ENCODE measurements at places on chromosomes 5 and 9.

DNA sequence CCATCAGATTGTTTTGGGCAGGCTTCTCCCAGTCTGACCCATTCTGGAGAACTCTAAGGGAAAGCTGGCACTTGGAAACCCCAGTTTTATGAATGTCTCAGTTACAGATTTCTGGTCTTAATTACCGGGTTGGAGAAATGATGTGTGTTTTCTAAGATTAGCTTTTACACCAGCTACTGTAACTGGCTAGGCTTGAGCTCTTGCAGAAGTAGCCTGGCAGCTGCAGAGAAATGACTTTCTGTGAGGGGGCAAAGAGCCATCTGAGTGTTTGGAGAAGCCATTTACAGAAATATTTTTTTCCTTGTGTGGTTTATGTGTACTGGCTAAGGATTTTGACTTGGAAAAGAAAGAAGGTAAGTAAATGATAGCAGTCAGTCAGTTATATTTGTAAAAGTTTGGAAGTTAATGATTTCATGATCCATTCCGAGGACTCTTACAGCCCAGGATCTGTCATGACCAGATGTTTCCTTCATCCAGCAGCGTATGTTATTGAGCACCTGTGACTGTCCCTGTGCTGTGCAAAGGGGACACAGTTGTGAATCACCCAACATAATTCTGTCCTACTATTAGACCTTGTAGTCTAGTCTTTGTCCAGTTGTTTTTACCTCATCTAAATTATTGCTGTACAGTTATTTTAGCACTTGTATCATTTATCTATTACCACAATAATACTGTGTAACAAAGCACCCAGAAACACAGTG lies 53.7 kb upstream of the GDNF start:
- DNase-seq = no peak

- DNase-seq = no peak
Observed at GRCh38 chr9:110975969-110976368, 62.3 kb downstream of the LPAR1 start.

GRCh38 chr9:133758228-133758627 lies 20.1 kb upstream of the SARDH start:
- no peak for DNase-seq

- no peak for DNase-seq
Observed at GRCh38 chr9:82091100-82091499, 102.5 kb downstream of the SPATA31D1 start.

- no peak for DNase-seq
Observed at GRCh38 chr5:41275813-41276512, 62.6 kb upstream of the C6 start.

DNA sequence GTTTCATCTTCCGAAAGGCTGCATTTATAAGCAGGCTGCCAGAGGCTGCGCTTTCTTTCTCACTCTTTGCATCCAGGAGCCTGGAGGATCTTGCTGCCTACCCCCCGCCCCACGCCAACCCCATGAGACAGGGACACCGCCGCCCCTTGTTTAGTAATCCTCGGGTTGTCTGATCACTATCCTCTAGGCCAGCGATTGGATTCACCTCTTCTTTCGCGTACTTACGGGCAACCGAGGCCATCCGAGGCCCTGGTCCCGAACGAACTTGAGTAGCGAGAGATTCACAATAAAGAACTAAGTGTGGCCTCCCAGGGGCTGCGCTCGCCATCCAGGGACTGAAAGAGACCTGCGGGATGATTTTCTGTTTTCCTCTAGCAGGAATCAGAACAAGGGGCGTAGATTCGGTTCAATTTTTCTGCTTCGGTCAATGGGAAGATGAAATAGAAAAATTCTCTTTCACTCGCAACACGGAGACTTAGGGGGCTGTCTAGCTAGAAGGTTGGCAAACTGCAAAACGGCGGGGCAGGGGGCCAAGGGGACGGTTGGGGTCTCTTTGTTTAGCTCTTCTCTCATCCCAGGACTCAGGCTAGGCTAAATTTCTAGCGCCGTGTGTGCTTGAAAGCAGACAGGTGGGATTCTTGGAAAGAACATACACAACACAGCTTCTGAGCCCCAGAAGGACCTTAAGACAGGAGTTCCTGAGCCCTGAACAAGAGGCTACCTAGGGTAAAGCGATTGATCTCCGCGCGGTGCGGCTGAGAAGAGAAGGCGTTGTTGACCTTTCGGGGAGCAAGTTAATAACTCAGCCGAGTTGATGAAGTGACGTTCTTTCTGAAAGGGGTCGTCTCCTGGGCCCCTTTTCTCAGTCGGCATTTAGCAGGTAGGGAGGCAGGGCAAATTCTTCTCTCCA lies 5.8 kb upstream of the ISL1 start:
- no peak for DNase-seq

DNA sequence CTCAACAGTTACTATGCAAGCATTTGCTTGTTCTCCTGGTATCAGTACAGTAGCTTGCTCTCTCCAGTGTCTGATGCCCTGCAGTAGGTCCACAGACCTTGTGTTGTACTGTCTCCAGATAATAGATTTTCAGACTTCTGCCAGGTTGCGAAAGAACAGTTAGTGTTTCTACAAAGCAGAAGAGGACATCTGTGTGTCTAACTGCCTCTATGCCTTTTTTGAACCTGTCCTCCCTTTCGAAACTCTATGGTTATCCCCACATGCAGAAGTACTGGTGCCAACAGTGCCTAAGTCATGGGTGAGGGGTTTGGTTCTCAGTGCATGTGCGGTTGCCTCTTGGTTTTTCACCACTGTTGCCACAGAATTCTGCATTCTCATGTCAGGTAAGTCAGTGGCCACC lies 45.9 kb downstream of the KCNN2 start:
- no peak for DNase-seq

- DNase-seq = no peak
Observed at GRCh38 chr9:101479338-101480030, 43.9 kb upstream of the ALDOB start.

DNA sequence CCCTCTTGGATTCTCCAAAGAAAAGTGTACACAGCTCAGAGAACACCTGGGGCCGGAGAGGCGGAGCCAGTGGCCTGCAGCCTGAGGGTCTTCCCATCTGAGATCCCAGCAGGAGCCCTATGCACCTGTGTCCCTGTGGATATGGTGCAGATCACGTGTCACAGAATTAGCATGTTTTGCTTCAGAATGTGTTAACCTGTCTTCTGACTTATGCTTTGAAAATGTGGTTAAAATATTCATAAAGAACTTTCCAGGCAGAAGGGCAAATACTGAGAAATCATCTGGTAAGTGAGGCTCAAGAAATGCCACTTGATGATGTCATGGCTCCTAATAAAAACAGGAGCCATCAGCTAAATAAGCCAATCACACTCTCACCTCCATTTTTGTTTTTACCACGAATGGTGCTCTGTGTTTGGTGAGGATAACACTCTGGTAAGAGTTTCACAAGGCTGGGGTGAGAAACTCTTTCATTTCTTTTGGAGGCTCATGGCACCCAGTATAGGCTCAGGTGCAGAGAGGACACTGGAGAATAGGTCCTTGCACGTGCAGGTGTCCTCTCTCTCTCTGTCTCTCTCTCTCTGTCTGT lies 279.8 kb downstream of the FSTL4 start:
- DNase-seq = no peak

- no peak for DNase-seq
Observed at GRCh38 chr9:21070906-21071305, 6.8 kb downstream of the IFNB1 start.

- DNase-seq = no peak
Observed at GRCh38 chr9:90307167-90307833, 335.3 kb downstream of the DIRAS2 start.

DNA sequence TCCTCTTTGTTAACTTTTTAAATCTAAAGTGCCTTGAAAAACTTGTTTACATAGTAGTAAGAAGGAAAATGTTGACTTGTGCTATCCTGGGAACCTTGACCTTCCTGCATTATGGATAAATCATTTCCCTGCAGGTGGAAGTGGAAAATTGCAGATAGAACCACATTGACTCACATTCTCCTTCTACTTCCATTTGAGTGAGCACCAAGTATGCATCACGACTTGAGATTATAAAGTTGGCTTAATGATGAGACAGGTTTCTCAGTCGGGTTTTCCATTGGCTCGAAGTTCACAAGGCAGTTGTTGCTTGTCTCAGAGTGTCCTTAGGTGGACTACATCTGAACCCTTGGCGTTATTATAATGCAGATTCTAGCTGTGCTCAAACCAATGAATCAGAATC lies 39.9 kb downstream of the DOCK8 start:
- DNase-seq = no peak

DNA sequence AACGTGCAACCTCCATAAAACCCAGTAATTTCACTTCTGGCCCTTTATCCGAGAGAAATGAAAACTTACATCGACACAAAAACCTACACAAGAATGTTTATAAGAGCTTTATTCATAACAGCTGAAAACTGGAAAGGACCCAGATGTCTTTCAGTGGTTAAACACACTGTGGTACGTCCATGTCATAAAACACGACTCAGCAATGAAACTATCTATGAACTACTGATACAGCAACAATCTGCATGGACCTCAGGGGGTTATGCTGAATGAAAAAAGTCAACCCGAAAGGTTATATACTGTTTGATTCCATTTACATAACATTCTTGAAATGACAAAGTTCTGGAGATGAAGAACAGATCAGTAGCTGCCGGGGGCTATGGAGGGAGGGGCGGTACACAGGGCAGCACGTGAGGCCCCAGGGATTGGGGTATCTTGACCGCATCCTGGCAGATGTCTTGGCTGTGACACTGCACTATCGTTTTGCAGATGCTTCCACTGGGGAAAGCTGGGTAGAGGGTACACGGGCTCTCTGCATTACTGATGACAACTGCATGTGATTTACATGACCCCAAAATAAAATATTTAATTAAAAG lies 4.1 kb downstream of the CCDC127 start:
- DNase-seq = no peak

GRCh38 chr9:27719711-27720110 lies 146.4 kb upstream of the C9orf72 start:
- no peak for DNase-seq

DNA sequence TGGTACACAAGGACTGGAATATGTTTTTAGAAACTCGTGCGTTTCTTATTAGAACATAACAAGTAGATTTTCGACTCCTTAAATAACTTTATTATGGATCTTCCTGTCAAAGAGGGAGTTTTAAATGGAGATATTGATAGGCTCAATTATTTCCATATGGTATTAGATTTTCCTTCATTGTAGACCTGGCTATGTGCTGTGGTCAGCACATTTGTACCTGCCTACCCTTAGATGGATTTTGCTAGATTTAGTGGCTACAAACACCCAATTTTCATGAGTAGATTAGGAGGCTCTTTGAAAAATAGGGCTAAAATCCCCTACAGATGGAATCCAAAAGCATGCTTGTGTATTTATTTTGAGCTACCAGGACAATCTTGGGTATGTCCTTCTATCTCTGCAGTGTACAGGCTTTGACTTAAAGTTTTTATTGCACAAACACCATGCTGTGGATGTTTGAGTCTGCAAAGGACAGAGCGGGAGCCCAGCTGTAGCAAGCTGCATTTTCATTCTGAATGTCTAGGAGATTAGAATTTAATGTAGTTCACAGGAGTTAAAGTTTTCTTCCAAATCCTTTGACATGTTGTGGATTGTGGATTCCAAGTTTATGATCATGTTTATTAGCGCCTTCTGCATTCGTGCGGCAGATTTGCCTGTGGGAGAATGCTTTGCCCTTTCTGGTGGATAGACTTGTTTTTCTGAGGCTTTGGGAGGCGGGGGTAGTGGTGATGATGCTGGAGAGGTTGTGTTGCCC lies 41.6 kb downstream of the GADD45G start:
- no peak for DNase-seq

- no peak for DNase-seq
Observed at GRCh38 chr9:110623462-110624025, 44.0 kb upstream of the SVEP1 start.

GRCh38 chr9:123387686-123388085 lies 31.7 kb downstream of the CRB2 start:
- no peak for DNase-seq

DNA sequence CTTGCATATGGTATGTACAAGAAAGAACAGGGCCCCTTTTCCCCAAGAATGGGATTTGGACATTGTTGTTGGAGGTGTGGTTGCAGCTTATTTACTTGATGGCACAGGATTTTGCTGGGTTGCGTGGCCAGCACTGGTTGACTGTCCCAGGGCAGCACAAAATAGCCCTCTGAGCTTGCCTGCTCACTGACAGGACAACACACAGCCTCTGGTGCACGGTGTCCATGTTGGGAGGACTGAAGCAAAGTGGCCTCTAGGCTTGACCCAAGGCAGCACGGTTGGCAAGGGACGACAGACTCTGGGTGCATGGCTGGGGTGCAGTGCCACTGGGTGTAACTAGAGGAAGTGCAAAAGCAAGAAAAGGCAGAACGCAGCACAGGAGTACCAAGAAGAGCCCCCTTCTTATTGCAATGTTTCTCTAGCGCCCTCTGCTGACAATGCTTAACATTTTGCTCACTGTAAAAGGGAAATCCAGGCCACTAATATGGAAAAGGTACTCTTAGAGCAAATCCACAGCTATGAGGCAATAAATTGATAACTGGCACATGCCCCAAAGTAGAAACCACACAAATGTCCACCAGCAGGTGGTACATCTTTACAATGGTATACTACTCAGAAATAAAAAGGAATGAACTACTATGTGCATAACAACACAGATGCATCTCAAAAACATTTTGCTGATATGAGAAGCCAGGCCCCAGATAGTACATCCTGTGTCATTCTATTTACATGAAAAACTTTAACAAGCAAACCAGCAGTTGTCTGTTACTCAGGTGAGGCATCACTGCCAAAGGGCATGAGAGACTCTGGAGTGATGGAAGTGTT lies 47.4 kb upstream of the BARX1 start:
- peak; percentile 9 for DNase-seq

DNA sequence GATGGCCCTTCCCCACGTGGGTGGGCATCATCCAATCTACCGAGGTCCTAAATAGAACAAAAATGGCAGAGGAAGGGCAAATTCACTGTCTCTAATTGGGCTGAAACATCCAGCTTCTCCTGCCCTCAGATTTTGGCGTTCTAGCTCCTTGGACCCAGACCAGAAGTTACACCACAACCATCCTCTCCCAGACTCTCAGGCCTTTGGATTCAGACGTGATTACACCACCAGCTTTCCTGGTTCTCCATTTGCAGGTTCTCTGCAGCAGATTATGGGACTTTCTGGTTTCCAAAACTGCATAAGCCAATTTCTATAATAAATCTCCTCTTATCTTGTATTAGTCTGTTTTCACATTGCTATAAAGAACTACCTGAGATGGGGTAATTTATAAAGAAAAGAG lies 73.6 kb upstream of the STARD4 start:
- DNase-seq = no peak

DNA sequence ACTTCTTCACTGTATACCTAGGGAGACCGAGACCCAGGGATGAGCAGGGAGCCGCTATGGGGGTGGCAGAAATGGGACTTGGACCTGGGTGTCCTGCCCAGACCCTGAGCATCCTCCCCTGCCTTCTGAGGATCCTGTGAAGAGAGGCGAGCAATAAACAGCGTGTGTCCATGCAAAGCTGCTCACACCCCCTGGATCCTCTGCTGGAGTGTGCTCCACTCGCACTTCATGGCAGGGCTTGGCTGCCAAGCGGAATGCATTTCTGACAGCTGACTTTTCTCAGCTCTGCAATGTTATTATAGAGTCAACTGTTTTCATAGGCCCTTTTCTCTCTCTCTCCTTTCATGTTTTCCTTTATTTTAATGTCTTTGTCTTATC lies 31.0 kb upstream of the ALDH1B1 start:
- DNase-seq = no peak
